AG04449 (cell line): ENCODE measurements at places on chromosomes 6 and 20.

DNA sequence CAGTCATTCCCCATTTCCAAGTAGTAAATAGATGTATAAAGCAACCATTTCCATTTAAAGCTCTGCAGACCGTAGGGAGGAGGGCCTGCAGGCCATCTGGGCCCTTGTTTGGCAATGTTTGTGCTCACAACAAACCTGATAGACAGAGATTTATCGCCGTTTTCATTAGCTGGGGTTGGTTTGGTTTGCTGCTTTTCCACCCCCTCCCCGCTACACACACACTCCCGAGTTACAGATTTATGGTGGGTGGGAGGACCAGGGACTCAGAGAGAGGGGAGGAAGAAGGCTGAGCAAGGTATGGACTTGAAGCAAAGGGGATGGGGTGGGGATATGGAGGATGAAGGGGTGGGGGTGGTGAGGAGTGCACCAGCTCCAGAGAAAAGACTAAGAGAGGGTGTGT is 36.6 kb upstream of the FOXP4 start:
- no peak for DNase-seq

- DNase-seq, result no peak
These were observed 87.8 kb downstream of the PHACTR3 start for GRCh38 chr20:59692139-59692538.

- no peak for DNase-seq
These were observed 274.1 kb downstream of the CLIC5 start for GRCh38 chr6:45741437-45742171.

DNA sequence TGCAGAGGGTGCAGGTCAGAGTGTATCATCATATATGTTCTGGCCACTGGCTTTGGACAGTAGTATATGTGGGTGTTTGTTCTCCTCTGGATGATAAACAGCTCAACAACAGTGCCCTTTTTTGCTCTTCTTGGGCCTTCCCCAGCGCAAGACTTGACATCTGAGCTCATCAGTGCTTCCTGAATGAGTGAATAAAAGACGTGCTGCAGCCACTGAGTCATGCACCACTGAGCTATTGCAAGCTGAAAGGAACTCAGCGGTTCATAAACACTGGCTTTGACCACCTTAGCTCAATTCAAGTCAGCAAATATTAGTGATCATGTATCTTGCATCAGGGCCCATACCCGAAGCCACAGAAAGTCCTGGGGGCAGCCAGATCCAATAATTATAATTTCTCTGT is 105.3 kb upstream of the KCNG1 start:
- peak; percentile 70 for DNase-seq

GRCh38 chr6:20116792-20117191 is 95.5 kb downstream of the MBOAT1 start:
- DNase-seq, result no peak

- DNase-seq, result no peak
These were observed 93.7 kb downstream of the NDUFAF5 start for GRCh38 chr20:13878566-13878965.

- no peak for DNase-seq
These were observed 532.1 kb upstream of the CHD6 start for GRCh38 chr20:42150230-42150629.

GRCh38 chr6:50236164-50236563 is 186.4 kb upstream of the DEFB112 start:
- no peak for DNase-seq

GRCh38 chr6:104365451-104366234 is 494.1 kb downstream of the HACE1 start:
- no peak for DNase-seq

- no peak for DNase-seq
These were observed 84.9 kb upstream of the NAA20 start for GRCh38 chr20:19932170-19932667.

- DNase-seq, result no peak
These were observed 84.6 kb downstream of the AK9 start for GRCh38 chr6:109606359-109606758.

GRCh38 chr20:59737816-59738215 is 133.5 kb downstream of the PHACTR3 start:
- no peak for DNase-seq

DNA sequence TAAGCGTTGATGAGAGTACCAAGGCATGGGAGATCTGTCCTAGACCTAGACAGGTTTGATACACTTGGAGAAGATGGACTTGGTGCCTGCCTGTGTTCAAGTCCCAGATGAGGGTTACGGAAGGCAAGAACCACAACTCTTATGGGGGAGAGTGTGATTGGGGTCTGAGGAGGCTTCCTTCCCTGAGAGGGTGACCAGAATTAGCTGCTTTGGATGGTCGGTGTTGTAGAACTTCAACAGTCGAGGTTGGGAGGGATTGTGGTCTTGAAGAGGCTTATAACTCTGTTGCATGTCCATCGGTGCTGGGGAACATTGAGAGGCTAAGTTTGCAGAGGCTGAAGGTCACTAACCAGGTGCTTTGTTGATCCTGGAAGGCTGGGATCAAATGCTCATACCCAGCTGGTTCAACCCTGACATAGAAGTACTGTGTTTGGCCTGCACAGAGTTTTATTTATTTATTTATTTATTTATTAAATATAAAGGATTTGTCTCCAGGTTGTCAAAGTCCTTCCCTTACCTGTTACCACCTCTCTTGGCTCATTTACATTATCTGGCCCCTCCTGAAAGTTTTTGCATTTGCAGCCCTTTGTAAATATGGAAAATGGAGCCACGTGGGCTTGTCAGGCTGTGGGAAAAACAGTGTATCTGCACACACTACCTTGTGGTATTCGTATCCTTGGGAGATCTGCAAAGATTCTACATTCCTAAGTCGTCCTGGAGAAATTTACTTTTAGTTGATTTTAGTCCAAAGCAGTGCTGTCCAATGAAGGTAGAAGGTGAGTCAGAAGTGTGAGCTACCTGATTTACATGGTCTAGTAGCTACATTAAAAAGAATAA is 15.8 kb upstream of the EFCAB8 start:
- no peak for DNase-seq

DNA sequence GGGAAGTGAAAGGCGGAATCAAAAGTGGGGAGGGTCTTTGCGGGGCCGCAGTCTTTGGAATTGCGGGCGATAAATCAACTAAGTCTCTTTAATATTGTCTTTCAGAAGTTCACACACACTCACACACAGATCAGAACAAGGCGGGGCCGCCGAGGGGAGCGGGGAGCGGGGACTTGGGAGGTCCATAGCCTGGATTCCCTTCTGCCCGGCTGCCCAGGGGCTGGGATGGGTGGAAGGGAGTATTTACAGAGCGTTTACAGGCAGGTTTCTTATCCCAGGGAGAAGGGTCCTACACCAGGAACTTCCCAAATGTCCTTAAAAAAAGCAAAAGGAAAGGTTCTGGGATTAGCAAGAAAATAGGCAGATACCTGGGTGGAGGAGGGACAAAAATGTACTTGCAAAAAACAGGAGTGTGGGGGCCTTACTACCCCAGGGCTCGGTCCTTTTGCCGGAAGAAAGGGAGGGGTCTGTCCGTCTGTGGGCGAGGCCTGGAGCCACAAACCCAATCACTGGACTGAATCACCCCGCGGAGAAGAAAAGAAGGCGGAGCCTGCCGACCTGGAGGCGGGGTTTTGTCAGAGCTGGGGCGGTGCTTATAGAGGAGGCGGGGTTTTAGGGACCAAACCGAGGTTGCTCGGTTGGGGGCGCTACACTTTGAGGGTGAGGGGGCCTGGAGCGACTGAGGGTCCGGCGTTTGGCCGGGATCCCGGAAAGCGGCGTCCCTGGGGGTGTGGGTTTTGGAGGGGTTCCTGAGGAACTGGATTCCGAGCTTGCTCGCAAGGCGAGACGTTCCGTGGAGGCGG is 3.2 kb downstream of the PRRT1 start:
- no peak for DNase-seq

- no peak for DNase-seq
These were observed 2.6 kb upstream of the GID8 start for GRCh38 chr20:62935204-62935967.

DNA sequence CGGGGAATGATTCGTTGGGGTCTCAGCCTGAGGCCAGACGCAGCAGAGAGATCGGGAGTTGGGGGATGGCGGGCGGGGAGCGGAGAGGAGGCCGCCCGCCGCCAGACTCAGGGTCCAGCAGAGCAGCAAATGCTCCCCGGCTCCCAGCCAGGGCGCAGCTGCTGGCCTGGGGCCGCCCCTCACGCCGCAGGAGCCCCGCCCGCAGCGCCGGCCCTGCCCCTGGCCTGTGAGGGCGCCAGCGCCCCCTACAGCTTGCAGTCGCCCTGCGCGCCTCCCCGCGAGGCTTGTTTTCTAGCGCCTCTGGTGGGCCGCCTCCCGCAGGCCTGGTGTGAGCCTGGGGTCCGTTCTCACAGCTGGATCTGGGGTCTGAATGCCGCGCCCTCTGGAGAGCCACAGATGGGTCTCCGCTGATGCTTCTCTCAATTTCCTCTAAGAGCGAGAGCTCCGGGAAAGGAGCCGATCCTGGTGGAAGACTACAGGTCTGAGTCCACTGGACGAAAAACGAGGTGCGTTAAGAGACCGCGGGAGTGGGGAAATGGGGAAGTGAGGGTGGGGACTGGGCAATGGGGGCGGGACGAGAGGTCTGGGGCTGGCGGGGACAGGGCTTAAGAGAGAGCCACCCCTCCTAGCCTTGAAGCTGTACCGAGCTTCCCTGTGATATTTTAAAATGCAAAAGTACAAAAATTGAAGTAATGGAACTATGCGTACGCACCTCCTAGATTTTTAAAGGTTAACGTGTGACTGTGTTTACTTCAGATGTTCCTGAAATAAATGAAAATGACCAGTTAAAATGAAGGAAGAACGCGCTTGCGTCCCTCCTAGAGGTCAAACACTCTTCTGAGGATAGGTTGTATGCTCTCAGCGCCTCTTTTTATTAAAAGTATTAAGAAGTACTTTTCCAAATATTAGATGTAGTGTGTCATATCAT is 30.1 kb downstream of the TRIM38 start:
- peak; percentile 24 for DNase-seq

GRCh38 chr20:9015984-9016324 is 52.9 kb upstream of the PLCB4 start:
- DNase-seq, result peak; percentile 5

- DNase-seq, result no peak
These were observed 295.2 kb downstream of the EPHA7 start for GRCh38 chr6:93124006-93124632.

- no peak for DNase-seq
These were observed 12.7 kb downstream of the EXOC2 start for GRCh38 chr6:680251-680650.

GRCh38 chr6:121691126-121691551 is 255.7 kb downstream of the GJA1 start:
- DNase-seq, result no peak

DNA sequence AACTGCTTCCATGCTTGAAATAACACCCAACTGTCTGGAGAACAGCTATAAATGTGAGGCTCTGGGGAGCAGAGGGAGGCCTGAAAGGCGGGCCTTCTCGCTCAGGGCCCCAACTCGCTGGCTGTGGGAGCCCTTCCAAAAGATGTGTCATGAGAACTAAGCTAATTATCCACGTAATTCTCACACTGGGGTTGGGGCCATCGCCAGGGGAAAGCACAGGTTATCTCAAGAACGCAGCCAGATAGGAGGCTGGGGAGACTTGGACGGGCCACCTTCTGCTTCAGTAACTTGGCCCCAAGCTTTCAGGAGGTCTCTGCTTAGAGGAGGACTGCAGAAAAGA is 1.6 kb downstream of the PXDC1 start:
- no peak for DNase-seq

- no peak for DNase-seq
These were observed 325.6 kb upstream of the RUNX2 start for GRCh38 chr6:45002390-45003105.

- DNase-seq, result no peak
These were observed 28.2 kb downstream of the VPS52 start for GRCh38 chr6:33243476-33243875.

GRCh38 chr6:127058027-127058426 is 60.4 kb upstream of the RSPO3 start:
- no peak for DNase-seq

DNA sequence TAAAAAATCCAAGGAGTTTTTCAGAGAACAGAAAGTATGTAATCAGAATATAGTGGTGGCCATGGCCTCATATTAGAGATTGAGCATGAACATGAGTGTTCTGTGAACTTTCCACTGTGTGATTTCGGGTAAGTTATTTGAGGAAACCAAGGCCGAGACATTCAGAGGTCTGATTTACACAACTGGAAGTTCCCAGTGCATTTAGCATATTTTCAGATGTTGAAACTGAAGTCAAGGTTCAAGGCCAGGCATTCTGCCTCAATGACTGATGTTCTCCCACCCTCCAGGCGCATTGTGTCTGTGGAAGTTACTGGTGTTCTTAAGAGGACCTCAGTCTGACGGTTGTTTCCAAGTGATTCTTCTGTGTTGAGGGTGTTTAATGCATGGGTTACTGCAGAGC is 26.2 kb downstream of the RNF144B start:
- no peak for DNase-seq

- DNase-seq, result no peak
These were observed 502.1 kb upstream of the CDH4 start for GRCh38 chr20:60749804-60750602.

DNA sequence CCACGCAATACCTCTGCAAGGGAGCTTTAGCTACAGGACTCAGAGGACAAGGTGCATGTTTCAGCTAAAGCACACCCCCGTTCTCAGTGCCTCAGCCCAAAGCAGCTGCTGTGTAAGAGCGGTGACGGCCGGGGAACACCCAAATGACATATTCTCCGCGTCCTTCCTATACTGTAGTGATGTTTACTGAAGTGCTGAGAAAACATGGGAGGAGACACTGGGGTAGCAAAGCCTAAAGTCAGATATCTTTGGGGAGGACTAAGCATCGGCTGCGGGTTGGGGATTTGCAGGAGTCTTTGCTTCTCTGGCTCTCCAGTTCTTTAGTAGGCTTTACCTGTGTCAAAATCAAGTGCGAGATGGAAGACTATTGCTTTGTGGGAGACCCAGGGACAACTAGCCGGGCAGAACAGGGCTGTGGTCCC is 1.7 kb downstream of the SLC22A23 start:
- DNase-seq, result no peak

DNA sequence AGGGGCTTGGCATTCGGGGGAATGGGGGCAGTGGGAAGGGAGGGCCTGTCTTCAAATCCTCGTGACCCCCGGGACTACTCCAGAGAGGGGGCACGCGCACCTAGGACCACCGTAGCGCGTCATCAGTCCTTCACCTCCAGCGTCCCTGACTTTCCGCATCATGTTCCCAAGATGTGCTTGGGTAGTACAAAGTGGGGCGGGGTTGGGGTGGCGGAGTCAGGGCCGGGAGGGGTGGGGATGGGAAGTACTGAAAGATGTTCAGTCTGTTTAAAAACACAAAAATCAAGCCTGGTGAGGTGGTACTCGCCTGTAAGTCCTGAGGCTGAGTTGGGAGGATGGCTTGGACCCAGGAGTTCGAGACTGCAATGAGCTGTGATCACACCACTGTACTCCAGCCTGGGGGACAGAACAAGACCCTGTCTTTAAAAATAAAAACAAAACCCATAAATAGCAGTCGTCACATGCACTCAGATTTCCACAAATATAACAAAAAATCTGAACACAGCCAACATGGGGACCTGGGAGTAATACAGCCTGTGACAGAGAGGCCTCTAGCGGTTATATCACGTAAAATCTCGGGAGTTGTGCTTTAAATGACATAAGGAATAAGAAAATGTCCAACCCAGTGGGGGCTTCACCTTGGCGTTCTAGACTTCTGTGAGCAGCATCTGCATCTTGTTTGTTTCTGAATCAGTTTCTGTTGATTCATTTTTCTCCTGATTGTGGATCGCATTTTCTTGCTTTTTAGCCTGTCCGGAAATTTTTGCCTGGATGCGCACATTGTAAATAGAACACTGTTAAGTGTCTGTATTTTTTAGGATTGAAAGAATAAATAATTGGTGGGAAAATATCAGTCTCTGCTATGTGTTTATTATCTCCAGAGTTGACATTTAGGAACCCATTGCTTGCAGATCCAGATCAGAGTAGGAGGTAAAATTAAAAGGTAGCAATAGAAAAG is 698 bp upstream of the LRP11 start:
- no peak for DNase-seq

GRCh38 chr20:41533537-41534136 is 84.5 kb downstream of the CHD6 start:
- no peak for DNase-seq
